ENCODE measurements at places on chromosomes 2 and 18.

GRCh38 chr2:222819722-222820333 is 41.0 kb upstream of the ACSL3 start:
- no peak for DNase-seq

- DNase-seq: no peak
Observed at GRCh38 chr2:105791229-105791628, 46.5 kb downstream of the NCK2 start.

GRCh38 chr2:53210538-53210937 is 557.1 kb upstream of the CHAC2 start:
- DNase-seq: no peak

GRCh38 chr2:217797661-217798069 is 205.1 kb downstream of the TNS1 start:
- DNase-seq: no peak

GRCh38 chr2:240400371-240401161 is 34.9 kb upstream of the GPC1 start:
- DNase-seq: peak; percentile 8

- no peak for DNase-seq
Observed at GRCh38 chr2:217687771-217688170, 315.0 kb downstream of the TNS1 start.

DNA sequence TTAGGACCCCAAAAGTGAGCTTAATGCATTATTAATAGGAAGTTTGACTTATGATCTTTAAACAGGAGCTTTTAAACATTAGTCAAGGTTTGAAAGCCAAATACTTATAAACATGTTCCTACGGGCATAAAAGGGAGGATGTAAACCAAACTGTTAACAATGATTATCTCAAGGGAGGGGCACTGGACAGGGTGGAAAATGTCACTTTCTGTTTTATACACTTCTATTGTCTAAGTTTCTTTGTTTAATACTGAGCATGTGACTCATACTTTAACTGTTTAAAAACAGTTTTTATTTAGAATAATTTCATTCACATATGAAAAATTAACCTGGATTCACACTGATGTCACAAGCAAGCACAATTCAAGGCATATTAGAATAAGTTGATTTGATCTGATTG is 18.3 kb upstream of the ITGA6 start:
- no peak for DNase-seq

DNA sequence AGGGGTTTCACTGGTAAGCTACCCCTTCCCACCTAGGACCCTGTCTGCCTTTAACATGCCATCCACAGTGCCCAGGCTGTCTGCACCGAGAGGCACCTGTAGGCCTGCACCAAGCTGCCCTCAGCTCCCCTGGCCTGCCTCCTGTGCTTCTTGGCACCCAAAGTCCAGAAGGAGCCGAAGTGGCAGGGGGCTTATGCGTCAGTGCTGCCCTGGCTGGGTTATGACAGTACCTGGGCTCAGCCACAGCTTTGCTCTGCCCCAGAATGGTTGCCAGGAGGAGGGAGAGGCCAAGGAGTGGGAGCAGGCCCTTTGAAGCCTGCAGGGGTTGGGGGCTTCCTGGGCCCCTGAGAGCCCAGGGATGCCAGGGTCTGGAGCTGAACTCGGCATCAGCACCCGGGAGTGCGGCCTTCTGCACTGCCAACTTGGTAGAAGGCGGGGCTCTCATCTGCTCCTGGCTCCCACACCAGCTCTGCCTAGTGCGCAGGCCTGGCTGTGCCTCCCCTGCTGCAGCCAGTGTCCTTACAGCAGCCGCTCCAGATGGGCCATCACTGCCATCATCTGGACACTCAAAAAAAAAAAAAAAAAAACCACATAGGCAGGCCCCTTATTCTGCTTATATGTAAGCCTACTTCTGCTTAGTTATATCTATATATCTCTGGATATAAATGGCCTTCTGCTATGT is 155.4 kb downstream of the THSD7B start:
- no peak for DNase-seq

DNA sequence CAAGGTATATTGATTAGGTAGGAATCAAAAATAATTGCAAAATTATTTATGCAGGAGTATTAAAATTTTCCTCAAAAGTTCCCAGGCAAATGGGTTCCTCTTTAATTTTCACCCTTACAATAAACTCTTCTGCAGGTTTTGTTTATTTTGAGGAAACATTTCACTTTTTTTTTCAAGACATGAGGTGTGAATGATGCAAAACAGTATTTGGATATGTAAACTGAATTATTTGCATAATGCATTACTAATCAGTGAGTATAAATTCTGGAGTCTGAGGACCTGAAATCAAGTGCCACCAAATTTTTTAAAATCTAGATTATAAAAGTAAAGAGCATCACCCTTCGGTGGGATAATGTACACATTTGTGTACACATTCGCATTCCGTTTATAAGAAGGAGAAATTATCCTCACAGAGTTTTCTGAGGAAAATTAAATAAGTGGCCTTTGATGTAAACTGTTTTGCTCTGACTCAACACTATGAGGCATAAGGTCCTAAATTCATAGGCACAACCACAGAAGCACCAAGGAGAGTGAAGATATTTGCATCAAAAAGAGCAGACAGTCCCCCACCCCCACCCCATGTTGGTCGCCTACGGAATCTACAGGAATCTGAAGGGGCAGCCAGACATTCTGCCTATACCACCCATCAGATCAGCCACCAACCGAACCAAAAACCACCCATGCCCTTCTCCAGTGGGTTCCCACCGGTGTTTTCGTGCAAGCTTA is 33.1 kb downstream of the BCL11A start:
- no peak for DNase-seq

DNA sequence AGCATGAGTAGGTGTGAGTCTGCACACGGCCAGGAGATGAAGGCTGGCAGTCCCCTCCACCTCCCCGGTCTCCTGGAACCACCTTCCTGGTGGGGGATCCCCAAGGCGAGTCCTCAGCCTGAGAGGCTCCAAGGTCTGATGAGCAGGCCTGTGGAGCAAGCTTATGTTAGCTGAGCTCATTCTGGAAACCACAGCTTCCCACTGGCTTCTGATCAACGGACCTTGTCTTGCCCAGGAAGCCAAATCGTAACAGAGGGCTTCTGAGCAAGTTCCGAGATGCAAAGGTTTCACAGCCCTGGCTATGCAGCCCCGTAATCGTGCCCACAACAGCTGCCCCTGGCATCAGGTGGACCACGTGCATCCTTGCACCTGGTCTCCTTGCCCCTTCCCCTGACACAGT is 28.8 kb upstream of the GPR55 start:
- DNase-seq: no peak

- DNase-seq: no peak
Observed at GRCh38 chr2:60148716-60149115, 404.7 kb downstream of the BCL11A start.

- no peak for DNase-seq
Observed at GRCh38 chr2:10584843-10585475, 104.8 kb downstream of the NOL10 start.

DNA sequence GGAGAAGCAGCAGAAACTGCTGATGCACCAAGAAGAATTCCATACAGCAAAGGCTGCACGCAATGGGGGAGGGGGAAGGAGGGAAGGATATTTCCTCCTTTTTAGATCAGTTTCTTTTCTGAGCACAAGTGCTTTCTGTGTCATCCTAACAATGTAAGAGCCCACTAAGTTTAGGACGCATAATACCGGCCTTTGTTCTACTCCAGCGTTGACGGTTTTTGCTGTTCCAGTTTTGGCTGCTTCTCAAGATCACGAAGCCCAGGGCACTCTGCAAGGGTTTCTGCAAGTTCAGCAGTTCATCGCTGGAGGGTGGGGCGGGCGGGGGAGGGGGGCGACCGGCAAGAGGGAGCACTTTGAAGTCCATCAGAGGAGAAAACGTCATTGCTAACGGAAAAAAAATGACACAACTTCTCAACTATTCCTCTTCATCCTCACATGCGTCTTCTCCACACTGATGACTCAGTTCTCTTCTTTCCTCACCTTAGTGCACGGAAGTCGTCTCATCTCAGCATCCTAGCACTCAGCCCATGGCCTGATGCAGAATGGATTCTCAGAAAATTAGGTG is 8.7 kb downstream of the FAM178B start:
- DNase-seq: no peak

DNA sequence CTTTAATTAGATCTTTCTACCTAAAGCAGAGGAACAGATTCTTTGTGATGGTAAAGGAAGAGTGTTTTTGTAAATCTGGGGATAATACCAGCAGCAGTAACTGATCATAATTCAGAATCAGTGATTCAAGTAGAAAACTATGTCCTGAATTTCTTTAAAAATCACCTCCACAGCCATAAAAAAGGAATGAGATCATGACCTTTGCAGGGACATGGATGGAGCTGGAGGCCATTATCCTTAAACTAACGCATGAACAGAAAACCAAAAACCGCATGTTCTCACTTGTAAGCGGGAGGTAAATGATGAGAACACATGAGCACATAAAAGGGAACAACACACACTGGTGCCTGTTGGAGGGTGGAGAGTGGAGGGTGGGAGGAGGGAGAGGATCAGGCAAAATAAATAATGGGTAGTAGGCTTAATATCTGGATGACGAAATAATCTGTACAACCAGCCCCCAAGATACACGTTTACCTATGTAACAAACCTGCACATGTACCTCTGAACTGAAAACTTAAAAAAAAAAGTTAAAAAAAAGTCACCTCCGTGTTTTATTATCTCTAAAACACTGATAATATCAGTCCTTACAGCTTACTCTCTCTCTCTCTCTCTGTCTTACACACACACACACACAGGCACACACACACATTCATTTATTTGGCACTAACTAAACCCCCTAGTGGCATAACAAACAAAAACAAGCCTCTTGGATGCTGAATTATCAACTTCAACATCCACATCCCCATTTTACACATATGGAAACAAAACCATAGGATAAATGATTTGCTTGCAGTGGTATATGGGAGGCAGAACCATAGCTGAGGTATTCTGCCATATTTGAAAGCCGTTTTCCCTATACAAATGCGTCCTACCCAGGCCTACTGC is 1.4 kb downstream of the TM4SF20 start:
- DNase-seq: no peak

- DNase-seq: no peak
Observed at GRCh38 chr2:227164763-227165291, 403 bp downstream of the COL4A3 start.

- no peak for DNase-seq
Observed at GRCh38 chr2:175035806-175036205, 30.6 kb upstream of the CHN1 start.

DNA sequence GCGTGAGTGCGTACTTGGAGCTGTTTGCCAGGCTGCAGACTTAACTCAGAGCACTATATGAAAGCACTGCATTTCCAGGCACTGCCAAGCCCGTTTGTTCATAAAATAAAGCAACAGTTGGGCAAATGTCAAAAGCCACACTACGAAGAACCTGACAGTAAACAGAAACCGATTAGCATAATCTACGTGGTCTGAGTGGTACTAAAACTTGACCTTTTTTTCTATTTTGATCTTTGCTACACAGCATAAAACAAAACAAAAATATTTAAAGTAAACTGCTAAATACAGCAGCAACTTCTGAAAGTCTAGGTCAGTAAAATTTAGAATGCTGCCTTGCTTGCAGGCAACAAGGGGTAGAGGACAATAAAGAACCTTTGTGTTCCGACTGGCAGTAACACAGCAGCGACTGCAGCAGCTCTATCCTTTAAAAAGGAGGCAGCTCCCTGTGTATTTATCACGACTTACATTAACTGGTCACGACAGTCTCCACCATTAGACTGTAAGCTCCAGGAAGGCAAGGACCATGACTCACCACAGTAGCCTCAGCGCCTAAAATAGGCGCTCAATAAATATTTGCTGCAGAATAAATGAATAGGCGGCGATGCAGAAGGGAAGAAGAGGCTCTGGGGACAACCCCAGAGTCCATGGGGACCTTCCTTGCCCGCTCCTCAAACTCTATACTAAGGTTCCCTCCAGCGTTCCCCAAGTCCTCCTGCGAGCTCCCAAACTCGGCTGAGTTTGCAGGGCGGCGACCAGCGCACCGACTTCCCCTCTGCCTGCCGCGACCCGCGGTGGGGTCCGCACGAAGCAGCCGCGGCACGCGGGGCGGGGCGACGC is 902 bp downstream of the SS18 start:
- DNase-seq: no peak

DNA sequence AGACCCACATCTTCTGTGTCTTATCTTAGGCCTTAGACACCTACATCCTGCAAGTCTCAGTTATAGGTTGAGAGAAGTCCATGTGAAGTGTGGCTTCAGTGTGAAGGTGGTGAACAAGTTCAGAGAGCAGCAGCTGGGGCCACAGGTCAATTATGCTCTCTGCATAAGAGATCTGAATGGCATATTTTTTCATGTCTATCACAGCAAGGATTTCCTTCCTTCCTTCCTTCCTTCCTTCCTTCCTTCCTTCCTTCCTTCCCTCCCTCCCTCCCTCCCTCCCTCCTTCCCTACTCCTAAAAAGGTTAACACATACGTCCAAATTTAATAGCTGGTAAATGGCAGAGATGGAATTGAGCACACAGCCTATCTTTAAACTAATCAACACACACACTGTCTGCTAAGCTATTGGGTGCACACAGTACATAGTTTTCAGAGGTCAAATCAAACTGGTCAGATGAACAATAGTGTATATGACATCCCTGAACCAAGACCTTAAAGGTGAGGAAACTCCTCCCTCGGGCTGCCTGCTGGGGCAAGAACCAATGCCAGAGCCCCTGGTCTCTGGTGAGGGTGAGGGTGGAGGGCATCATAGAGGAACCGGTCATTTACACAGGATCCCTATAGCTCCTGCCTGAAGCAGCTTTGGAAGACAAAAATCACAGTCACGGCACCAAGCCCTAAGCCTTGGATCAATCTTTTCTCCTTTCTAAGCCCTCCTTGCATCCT is 240.9 kb downstream of the ICOS start:
- no peak for DNase-seq

DNA sequence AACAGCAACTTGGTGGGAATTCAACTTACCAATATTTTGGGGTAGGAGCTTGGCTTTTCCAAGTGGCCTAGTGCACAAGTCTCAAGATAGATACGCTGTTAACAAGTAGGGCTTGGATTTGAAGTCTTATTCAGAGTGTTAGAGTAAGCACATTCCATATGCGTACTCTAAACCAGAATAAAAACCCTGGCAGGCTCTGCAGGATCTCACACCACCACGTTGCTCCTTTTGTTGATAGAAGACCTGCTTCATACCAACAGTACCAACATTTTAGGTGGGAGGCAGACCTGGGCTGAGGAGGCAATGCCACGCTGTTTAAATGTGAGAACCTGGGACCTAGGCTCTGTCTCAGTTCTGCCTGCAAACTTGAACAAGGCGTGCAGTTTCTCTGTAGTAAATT is 214.0 kb downstream of the RNF144A start:
- no peak for DNase-seq

DNA sequence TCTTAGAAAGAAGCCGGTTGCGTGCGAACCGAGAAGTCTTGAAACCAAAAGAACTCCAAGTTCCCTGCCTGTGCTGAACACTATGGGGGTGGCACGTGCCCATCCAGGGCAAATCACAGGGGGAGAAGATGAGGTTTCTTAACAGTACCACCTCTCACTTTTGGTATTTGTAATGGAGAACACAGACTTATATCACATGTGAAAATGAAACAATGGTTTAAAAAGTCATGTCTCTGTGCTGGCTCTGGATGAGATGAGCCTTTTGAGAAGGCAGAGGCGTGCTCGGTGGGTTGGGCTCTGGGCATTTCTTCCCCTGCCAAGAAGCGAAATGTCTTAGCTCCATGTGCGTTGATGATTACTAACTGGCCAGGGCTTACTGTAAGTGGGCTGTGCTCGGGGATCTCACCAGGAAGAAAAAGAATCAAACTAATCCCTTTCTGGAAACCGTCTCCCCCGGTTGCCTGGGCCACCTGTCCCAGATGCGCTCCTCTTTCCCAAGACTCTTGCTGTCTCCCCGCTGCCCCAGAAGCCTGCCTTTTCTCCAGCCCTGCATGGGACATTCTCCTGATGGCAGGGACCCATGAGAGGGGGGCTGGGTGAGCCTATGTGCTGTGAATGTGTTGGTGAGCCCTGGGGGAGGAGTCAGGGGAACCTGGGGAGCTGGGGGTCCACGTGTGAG is 252.9 kb downstream of the PRKCE start:
- DNase-seq: no peak

All from activated naive CD4-positive, alpha-beta T cell treated with anti-CD3 and anti-CD28 coated beads, Interleukin-2, amount 50 U/mL, for 16 hours (primary cell).